ENCODE measurements at places on chromosomes 1 and 21.
A peak's percentile ranks its signal among the peaks of the same experiment; 100 is the strongest.

GRCh38 chr1:39575191-39576015 is 1.2 kb downstream of the PABPC4 start:
- DNase-seq: peak; percentile 64

DNA sequence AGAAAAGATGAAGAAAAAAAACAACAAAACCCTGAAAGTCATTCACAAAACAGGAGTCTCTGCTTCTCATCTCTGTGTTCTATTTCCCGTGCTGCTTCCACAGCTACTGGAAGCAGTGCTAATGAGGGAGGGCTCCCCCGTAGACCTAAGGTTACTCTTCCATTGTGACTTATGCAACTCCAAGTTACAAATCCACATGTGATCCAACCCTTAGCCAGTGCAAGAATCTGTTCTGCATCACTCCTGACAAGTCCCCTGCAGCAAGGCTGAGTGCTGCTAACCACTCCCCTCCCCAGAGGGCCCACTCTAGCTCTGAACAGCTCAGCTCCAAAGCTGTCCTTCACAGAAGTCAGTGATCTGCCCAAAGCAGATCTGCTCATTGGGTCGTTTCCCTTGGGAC is 10.3 kb downstream of the DNALI1 start:
- no peak for DNase-seq

DNA sequence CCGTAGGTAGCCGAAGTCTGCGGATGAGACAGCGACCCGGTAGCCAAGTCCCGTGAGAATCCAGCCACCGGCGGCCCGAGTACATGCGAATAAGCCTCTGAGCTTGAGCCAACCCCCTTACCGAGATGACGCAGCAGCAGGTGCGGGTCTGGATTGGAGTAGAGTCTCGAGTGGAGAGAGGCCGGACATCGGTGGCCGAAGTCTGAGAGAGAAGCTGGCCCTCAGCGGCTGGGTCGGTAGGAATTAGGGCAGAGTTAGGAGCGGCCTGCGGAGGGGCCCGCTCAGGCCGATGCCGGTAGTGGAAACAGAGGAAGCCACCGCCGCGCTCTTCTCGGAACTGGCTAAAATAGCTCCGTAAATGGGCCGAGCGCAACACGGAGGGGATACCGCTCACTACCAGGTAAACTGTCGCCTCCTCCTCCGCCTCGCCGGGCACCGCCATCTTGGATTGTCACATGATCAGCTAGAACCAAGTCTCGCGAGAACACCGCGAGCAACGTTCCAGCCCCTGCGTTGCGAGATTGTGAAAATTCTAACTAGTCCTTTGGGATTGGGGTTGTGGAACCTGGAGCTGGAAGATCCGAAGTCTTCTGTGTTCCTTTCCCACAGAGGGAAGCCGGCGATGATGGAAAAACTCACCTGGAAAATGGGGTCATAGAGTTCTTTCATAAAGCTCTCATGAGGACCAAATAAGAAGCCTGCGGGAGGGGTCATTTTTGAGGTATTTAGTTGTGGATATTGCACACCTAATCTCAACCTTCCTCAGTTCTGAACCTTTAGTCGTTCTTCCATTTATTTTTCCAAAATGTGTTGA is at the start of gene GPATCH3:
GPATCH3 (minus strand) TSS at position 467 of the 814 bp plus-strand sequence; CDS start at position 442, 25 bp downstream.
- peak; percentile 95 for DNase-seq

DNA sequence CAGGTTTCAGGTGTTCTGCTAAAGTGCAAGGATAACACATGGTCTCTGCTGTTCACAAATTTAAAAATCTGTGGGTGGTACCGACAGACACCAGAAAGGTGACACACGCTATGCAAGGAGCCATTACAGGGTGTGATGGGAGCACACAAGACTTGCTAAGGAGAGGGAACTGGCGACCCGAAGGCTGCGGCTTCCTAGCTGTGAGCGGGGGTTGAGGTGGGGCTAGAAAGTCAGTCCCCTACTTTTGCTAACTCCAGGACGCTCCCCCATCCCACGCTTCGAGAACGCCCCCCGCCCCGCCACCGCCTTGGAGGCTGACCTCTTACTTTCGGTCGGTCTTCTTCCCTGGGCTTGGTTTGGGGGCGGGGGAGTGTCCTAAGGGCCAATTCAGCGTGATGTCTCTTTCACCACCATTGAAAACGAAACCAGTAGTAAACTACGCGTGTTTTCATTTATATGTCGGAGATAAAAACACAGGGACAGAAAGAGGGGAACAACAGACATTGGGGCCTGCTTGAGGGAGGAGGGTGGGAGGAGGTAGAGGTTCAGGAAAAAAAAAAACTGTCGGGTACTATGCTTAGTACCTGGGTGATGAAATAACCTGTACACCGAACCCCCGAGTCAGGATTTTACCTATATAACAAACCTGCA is 1.1 kb downstream of the CKS1B start:
- peak; percentile 78 for DNase-seq

- DNase-seq: no peak
These were observed 119.0 kb upstream of the USH2A start for GRCh38 chr1:216542263-216542662.

DNA sequence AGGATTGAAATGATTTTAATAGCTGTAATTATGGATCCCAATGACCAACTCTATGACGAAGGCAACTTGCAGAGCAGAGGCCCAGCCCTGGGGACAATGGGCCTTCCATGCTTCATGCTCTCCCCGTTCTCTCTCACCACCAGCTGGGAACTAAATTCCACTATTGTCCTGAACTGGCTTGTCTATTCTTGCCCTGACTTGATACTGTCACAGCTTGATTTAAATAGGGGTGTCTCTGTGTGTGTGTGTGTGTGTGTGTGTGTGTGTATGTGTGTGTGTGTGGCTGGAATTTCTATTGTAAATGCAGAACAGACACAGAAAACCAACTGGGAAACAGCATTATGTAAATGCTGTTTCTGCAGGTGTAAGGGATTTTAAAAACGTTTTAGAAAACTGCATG is 57.0 kb downstream of the SLC22A15 start:
- no peak for DNase-seq

DNA sequence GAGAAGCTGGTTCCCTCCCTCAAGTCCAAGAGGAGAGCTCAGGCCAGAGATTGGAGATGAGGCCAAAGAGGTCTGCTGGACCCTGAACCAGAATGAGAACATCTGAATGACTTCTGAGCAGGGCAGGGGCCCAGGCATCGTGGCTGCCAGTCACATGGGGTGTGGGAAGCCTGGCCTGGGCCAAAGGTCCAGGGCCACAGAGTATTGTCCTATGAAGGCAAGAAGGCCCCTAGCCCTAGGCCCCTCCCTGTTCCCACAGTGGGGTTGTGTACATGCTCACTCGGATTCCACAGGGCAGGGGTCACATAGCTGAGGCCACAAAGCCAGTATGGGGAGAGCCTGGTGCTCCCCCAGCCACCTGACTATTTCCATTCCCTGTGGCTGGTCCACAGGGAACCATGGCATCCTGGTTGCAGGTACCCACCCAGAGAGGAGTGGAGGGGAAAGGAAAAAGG is 18.5 kb upstream of the SLC1A7 start:
- DNase-seq: no peak

DNA sequence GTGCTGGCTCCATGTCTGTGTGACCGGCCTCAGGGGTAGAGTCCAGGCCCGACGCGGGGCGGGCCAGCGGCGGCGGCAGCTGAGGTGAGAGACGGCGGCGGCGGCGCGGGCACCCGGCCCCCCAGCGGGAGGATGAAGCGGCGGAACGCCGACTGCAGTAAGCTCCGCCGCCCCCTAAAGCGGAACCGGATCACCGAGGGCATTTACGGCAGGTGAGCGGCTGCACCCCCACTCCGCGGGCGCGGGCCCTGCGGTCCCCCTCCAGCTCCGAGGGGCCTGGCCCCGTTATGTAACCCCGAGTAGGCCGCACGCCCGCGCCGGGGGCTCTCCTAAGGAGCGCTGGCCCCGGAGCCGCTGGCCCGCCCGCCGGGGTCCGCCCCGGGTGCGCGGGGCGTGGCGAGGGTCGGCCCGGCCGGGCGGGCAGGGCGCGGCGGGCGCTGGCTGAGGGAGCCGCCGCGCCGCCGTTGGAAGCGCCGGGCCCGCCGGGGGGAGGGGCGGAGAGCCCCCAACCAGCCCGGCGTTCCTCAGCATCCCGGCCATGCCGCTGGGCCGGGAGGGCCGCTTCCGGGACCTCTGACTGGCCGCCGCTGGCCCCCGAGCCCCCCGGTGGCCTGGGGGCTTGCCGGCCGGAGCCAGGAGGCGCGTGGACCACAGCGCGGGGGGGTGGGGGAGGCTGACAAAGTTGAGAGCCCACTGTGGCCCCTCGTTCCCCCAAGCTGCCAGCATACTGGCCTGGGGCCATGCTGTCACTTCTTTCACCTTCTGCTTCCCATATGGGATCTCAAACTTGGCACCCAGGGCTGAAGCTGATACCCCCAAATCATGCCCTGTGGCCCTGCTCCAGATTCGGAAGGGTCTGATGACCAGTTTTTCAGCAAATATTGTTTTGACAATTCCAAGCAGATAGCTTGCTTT is 527 bp downstream of the MACO1 start:
- DNase-seq: no peak

- no peak for DNase-seq
These were observed 53.2 kb downstream of the SYT2 start for GRCh38 chr1:202656951-202657646.

- no peak for DNase-seq
These were observed 403.4 kb downstream of the PTPRC start for GRCh38 chr1:199042193-199042592.

DNA sequence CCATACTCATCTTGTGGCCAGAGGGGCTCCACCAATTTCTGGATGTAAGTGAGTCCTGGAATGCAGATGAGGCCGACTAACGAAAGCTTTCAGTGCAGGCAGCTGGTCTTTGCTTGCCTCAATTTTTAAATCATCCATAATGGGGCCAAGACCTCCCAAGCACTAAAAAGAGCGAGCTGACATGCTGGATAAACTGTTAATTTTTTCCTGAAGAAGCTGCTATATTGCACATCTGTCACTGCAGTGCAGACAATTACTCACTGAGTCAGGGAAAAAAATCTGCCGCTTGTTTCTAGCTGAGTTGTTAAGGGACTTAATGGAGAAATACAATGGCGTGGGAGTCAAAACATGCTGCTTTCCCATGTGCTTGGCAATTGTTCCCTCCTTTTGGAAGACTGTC is 205.5 kb downstream of the GPATCH2 start:
- DNase-seq: peak; percentile 54

GRCh38 chr1:4599951-4600481 is 54.4 kb upstream of the AJAP1 start:
- no peak for DNase-seq

GRCh38 chr21:30563072-30563471 is 2.0 kb upstream of the KRTAP19-7 start:
- DNase-seq: no peak

DNA sequence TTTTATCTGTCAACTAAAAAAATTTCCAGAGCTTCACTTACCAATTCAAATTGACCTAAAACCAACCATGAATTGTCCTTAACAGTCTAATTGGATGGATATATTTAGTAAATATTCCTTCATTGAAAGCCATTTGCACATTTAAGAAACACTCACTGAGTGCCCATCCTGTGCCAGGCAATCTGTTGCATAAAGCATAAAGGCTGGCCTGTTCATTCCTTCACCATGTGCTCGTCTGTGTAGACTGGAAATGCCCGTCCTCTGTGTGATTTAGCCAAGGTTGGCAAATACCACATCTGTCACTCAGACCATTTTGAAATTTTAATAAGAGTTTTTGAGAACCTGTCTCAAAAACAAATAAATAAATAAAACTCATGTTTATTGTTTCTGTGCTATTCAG is 57.1 kb downstream of the ZNF684 start:
- no peak for DNase-seq

DNA sequence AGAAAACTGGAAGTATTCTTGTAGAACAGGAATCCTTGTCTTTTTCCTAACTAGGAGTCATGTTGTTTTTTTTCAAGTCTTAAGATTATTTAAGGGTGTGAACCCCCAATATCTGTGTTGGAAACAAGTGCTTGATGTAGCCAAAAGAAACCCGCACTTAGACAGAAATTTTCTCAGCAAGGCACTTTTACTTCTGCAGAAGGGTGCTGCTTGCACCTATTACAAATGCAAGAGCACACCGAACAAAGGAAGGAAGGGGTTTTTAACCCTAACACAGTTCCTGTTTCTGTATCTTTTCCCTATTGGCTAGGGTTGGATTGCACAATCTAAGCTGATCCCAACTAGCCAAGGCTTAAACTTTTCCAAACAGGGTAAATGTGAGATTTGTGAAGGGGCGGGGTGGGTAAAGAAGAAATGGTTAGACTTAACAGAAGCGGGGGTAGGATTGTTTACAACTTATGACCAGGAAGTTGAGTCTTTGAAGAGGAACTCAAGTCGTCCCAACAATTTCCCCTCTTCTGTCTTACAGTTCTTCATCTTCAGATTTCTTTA is 75.1 kb downstream of the ZFYVE9 start:
- DNase-seq: no peak

DNA sequence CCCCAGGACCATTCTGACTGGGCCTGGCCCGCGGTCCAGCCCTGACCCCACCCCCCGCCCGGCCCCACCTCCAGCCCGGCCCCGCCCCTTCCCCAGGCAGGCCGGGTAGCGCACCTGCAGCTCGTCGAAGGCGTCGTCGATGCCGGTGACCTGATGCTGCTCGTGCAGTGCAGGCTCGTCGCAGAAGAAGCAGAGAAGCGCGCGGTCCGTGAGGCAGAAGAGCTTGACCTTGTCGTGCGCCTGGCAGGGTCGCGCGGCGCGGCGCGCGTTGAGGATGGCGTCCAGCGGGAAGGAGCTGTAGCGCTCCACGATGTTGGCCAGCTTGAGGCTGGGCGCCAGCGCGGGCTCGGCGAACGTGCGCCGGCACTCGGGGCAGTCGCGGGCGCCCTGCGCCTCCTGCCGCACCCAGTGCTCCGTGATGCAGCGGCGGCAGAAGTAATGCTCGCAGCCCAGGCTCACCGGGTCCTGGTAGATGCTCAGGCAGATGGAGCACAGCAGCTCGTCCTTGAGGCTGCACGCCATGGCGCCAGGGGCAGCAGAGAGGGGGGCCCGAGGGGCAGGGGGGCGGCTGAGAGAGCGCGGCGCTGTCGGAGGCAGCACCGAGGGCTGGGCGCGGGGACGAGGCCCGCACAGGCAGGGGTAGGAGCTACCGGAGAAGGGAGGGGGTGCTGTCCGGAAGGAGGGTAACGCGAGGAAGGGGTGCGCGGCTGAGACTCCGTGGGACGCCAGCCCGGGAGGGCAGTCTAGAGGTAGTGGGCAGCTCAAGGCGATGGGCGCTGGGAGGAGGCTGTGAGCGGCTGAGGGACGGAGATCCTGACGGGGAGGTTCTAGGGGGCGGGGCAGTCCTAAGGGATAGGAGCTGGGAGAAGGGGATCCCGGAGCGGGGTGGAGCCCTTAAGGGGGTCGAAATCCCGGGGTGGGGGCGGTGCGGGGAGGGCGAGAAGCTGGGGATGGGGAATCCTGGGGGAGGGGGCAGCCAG is 642 bp downstream of the TRIM62 start:
- DNase-seq: peak; percentile 74

Data from right forelimb (tissue), 1 donor.